ENCODE measurements at places on chromosomes 7 and 10. TPM values are rescaled to one million over a fixed set of nuclear protein-coding genes. Genes with fewer than 3 reads are reported as not detected.
A peak's percentile ranks its signal among the peaks of the same experiment; 100 is the strongest.

- DNase-seq, result no peak
Measured at GRCh38 chr10:52216852-52217251, 97.2 kb upstream of the DKK1 start.

Gene CCDC172
- total RNA-seq, result not detected

DNA sequence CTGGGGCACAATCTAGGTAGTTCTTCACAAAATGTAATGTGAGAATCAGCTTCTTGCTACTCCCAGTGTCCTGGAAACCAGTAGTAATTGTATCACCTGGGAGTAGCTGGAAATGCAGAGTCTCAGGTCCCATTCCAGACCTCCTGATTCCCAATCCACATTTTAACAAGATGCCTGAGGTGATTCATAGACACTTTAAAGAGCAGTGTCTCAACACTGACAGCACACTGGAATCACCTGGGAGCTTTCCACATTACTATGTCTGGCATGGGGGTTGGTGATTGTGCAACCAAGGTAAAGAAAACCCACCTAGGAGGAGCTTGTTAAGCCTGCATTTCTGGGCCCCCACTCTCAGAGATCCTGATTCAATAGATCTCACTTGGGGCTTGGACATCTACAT is 11.1 kb downstream of the DPY19L1 start:
- no peak for DNase-seq

DNA sequence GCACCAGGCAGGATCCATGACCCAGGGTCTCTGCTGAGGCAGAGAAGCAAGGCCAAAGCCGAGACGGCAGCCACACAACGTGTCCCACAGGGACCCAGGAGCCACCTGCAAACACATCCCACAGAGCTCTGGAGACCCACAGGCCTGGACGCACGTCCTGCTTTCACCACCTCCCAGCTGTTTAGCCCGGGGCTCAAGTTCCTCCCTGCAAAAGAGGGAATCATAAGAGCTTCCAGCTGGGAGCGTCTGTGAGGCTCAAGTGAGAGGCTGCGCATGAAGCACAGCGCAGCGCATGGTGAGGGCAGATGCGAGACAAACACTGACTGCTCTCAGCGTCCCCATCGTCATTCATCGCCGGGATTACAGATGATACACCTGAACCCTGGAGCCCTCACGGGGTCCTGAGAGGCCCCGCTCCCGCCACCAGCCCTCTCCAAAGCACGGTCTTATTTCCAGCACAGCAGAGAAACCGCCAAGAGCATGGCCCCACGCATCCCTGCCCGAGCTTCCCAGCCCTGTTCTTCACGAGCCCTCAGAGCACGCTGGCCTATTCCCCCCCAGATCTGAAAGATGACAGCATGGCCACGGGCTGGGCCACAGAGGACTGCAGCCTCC is 88.7 kb downstream of the MAD1L1 start:
- DNase-seq, result no peak

DNA sequence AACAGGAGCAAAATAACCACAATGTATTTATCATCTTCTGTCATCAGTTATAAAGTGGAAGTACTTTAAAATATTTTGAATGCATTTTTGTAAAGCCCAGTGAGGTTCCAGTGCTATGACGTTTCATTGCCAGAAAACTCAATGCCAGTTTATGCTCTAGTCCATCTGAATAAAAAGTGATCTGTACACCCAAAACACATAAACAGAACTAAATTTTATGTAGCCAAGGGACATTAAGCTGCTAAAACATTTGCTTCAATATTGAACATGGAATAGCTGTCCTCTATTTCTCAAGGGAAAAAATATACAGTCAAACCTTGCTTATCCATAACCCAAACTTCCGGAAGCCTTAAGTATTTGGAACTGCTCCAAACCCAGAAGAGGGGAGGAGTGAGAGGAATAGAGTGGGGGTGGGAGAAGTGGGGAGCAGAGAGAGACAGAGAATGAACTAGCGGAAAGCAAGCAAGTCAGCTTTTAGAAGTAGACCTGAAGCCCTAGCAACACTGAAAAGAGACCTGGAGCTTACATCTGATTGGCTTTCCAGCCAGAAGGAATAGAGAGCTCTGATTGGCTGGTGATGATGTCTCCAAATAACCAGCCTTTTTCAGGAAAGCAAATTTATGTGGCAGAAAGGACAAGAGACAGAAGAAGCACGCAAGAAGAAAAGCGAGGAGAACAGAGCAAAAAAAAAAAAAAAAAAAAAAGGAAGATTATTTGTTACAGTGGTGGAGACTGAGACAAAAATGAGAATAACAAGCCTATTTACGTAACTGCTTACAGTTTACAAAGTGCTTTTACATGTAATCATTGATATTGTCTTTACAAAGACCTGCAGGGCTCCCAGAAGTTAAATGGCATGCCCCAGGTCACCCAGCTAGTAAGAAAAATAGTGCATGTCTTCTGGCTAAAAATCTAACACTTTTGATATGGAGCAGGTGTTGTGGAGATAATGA is 196.0 kb downstream of the RNLS start:
- peak; percentile 30 for DNase-seq

Gene SFRP4
- 45.7 TPM for total RNA-seq

DNA sequence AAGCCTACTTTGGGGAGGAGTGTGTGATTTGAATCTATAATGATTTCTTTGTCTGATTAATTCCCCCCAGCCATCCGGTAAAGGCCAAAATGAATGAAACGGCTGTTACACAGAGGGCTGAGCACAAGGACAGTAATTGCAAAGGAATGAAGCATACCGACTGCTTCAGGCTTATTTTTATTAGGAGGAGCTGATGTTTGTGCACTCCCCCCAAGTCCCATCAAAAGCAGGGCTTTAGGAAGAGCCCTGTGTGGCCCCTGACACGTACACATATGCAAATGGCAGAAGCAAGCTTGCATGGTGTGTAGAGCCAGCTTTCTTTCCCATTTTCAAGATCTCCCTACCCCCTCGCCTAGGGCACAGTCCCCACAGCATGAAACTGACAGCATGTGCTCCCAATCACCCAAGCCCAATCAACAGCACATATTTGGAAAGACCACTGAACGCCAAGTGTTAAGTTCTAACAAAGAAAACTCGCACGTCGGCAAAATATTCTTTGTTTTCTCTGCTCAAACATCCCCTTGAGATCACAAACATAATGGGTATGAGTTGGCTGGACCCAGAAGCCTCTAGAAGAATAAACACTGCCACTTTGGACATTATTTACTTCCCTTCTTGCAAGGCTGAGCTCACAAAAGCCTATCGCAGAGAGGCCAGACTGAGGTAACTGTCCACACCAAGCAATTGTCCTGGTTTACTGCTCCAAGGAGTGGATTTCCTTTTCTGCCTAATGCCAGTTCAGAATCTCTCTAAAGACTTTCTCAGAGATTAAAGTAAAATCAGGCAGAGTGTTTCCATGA is 143.0 kb downstream of the CUBN start:
- DNase-seq, result no peak

DNA sequence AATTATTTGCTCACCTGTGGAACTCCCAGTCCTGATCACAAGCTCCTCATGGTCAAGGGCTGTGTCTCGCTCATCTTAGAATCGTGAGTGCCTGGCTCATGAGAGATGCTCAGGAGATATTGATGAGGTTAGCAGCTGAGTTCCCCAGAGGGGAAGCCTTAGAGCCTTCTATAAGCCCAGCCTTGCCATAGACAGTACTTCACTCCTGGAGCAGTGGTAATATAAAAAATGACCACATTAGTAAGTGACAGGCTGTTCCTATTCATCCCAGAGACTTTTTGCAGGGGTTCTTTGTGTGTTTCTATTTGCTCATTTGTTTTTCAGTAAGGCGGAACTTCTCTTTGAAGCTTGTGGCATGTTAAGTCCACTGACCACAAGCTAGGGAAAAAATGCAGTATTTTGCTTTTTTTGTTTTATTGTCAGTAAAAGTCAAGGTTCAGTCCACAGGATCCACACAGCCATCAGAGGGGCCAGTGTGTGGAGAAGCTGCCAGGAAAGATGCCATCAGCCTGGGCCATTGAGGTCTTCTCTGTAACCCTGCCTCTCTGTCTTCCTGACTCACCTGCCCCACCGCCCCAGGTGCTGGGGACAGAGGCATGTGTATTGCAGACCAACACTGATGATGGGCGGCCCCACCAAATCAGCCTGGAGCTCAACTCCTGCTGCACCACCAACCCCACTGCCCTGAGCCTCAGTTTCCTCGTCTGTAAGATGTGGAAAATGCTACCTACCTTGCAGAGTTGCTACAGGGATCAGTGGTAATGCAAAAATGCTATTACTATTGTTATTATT is 36.4 kb upstream of the JCAD start:
- no peak for DNase-seq

DNA sequence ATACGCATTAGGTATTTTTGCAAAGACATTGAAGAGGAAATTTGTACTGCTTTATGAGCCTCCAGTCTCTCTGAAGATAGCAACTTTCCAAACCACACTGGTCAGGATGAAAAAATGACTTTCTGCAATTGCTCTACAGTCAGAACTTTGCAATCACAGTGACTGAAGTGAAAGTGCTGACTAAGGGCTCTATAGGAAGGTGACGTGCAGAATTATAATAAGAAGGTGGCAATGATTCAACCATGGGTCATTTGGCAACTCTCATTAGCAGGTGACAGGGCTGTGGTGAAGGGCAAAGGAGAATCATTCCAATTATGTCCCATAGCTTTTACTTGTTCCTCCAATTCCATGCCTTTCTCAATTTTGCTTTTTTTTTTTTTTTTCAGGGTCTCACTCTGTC is 311.0 kb downstream of the ANKRD30A start:
- DNase-seq, result no peak

- no peak for DNase-seq
Measured at GRCh38 chr10:126738001-126738400, 67.5 kb upstream of the C10orf90 start.

DNA sequence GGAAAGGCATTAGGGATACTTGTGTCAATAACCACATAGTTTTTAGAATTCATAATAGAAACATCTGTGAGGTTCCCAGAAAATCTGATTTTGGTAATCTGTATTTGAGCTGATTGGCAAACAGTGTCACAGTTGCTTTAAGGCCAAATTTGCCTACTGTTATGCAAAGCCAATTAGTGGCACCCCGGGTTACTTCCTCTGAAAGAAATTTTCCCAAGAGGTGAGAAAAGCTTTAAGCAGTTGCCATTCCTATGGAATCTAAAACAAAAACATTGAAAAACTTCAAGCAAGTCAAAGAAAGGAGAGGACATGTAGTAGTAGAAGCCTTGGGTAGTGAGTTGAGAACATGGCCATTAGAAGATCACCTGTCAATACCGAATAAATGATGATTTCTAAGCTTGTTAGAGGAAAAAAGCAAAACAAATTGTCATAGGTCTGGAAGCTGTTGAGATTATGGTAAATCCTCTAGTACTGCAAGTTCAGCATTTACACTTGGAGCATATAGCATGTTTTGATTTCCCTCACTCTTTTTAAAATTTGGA is 176.8 kb downstream of the TWIST1 start:
- DNase-seq, result no peak

GRCh38 chr10:57986422-57986821 is 281.3 kb downstream of the IPMK start:
- no peak for DNase-seq

DNA sequence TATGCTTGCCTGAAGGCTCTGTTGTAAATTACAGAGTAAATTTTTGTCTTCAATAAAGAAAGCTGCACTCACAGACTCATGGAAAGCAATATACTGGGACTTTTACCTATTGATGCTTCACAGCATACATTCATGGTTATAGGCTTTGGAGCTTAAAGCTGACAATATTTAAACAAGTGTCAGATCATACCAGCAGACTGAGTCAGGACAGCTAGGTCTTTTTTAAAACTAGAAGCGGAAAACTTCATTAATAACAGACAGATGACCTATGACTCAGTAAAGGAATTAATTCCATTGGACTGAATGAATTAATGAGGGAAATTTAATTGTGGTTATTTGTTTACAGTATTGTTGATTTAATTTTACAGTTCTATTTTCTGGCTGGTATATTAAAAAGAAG is 165.8 kb upstream of the DGKB start:
- no peak for DNase-seq
